Activated CD4-positive, alpha-beta T cell treated with anti-CD3 and anti-CD28 coated beads, Interleukin-2, Interleukin-6, amounts not matched to agents 100 ng/mL and 50 ng/mL, durations not matched to agents 16 hours and 8 hours (primary cell): ENCODE measurements at places on chromosomes 7 and 10.

DNA sequence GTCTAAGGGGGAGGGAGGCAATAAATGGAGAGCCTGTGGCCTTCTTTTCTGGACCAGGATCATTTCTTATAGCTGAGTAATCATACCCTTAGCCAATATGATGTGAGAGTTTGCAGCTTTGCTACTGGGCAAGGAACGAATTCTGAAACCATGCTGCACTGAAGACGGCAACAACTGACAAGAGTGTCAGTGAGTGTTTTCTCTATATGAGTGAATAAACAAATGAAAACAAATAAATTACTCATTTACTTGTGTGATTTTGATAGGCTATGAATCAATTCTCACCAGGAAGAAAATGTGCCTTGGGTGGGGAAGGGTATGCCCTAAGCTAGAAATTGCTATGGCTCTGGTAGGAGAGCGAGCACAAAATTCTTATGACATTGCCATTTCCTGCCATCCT, 79.4 kb upstream of the LRRN3 start:
- peak; percentile 82 for DNase-seq

DNA sequence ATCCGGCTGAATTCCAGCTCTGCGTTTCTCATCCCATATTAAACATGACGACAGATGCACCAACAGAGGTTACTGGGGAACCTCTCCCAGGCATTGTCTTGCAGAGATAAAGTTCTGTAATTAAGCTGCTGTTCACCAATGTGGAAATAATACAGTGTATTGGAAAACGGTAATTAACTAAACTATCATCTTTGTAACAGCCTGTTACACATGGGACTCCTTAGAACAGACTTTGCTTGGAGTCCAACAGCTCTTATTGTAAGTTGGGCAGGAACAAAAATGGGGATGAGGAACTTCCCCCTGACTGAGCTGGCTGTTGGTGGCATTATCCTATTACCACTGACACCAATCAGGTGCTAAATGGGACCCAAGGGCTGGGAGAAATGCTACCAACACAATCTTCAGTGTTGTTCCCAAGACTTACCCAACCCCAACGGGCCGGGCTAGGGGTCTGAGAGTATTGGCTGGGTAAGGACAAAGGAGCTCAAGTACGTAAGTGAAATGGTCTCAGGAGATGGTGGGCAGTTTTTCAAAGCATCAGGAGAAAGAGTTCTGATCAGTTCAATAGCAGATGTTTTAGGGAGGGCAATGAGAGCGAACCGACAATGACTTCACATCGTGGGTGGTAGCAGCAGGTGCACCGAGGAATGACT, 759.4 kb downstream of the GRID1 start:
- DNase-seq, result no peak

DNA sequence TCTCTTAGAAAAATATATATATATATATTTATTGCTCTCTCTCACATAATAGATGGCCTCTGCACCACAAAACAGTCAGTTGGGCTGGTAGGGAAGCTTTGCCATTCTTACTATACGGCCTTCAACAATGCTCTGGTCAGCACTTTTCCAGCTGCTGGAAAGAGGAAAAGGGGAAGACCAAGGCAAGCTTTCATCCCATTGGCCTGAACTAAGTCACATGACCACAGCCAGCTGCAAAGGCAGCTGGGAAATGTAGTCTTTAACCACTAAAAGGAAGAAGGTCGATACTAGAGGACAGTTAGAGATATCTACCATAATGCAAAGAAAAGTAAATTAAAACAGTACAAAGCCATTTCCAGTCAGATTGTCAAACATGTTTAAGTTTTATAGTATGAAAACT, 58.4 kb upstream of the MACROH2A2 start:
- DNase-seq, result peak; percentile 41

GRCh38 chr10:122204691-122205489, 66.2 kb upstream of the BTBD16 start:
- DNase-seq, result no peak

DNA sequence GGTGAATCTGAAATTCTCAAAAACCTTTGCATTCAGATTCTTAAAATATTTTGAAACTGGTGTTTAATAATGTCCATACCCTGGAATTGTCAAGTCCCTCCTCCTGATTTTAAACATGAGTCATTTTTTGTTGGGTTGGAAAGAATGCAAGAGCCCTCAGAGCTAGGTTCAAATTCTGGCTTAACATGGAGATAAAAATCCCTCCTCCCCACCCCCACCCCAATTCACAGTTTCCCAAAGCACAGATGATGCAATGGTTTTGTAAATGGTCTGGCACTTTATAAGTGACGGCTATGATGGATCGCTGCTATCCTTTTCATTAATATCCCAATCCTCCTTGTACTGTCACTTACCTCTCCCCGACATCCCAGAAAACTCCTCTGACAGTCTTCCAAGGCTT, 332.8 kb downstream of the PLXNA4 start:
- DNase-seq, result no peak

GRCh38 chr7:45088146-45088701, 545 bp downstream of the NACAD start:
- DNase-seq, result no peak

DNA sequence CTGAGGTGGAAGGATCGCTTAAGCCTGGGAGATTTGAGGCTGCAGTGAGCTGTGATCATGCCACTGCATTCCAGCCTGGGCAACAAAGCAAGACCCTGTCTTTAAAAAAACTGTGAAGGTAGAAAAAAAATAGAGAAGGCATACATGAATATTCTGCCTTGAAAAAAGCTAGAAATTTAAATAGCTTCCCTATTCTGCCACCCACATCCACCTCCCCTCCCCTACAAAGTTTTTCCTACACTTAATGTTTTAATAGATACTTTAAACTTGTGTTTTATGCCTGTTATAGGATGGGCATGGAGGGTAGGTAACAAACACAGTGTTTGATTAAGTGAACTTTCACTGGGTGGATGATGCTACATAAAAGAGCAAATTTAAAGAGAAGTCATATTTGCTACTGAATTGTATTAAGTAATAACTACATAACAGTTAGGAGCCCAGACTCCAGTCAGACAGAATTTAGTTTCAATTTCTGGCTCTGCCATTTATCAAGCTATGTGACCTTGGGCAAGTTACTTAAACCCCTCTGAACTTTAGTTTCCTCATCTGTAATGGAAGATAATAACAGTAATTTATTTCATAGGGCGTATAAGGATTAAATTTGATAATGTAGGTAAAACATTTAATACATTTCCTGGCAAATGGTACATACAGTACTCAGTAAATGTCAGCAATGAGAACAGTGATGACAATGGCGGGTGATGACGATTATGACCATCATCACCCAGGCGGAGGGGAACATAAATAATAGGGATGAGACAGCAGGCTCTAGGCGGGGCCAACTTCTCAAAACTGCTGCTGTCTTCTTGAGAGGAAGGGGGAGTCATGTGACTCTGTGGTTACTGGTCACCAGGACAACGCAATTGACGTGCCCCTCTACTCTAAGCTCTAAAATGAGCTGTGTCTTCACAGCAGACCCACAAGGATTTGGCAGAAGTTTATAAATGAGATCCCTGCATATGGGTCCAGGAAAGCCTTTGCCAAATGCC, 15.8 kb downstream of the DNMBP start:
- DNase-seq, result peak; percentile 41
